ENCODE measurements at places on chromosomes 1 and 21.

GRCh38 chr1:178714453-178714852 is 10.6 kb upstream of the RALGPS2 start:
- DNase-seq = no peak

DNA sequence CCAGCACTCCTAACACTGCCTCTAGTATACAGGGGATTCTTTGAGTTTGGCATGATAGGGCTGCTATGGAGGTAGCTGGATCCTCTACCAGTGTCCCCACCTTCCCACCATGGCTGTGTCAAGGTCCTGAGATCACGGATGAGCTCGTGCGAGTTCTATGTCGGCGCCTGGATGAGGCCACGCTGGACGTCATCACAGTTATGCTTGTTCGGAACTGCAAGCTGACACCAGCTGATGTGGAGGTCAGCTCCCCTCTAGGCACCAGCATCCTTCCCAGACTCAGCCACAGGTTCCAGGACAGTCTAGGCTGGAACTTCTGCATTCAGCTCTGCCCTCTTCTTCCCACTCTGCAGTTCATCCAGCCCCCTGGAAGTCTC is 15.2 kb downstream of the HYI start:
- DNase-seq = no peak

GRCh38 chr1:206715552-206716158 is 30.9 kb downstream of the MAPKAPK2 start:
- DNase-seq = no peak

- no peak for DNase-seq
These were observed 36.1 kb downstream of the RUNX3 start for GRCh38 chr1:24894002-24894401.

- no peak for DNase-seq
These were observed 138.1 kb upstream of the IRF2BP2 start for GRCh38 chr1:234748066-234748465.

DNA sequence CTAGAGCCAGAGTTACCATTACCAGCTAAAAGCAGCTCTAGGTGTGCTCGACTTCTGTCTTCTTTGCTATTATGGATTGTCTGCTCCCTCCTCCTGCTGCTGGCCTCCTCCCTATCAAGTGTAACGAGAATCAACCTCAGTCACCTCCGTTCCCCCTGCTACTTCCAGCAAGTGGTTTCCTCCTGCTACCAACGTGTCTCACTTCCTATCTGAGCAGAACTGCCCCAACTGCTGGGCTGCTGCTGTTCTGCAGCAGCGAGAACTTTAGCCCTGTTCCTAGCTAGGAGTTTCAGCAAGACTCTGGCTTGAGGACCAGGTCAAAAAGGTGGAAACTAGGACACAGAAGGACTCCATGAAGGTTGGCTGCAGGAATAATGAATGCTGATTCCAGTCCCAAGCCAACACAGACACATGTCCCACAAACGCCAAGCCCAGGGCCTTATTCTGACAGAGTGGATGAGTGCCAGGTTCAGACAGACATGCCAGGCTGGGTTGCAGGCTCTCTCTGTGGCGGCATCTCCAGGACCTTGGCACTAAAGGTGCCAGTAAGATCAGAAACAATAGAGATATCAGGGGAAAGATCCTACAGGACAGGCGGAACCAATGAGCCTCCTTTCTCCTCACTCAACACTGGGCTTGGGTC is 46.9 kb downstream of the CD34 start:
- no peak for DNase-seq

All from nucleus accumbens (tissue), 56 donors.